NAMALWA (cell line): ENCODE measurements at places on chromosomes 6 and 20.
A peak's percentile ranks its signal among the peaks of the same experiment; 100 is the strongest.

DNA sequence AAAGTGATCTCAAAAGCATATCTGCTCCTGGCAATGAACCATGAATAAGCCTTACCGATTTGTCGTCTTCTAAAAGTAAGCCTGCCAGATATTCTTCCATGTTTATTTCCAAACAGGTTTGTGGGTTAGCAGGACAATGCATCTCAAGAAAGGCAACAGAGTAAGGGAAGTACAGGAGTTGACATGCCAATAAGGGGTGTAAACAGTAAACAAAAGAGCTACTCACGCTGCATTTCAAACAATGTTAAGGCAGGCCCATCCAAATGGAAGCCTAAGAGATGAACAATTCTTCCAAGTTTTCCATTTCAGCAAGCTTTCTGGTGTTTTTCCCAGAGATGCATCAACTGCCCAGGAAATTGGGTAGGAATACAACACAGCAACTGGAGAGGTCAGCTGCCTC is 27.8 kb upstream of the CRIP3 start:
- DNase-seq: no peak

DNA sequence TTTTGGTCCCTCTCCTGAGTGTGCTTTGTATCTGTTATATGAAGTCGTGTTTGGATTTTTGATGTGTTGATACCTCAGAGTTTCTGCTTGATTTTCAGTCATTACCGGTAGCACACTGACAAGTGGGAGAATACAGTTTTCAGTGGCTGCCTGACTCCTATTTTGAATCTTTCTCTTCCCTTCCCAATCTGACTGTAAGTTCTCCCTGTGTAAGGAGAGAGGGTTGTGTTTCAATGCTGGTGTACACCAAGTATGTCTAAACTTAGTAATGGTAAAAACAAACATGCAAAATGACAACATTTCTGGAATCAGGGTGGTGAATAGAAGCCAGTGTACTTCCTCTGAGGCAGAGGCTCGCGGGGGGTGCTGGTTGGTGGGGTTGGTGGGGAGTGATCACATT is 103.4 kb downstream of the HIVEP1 start:
- DNase-seq: no peak

- no peak for DNase-seq
Observed at GRCh38 chr6:41757931-41758640, 10.9 kb upstream of the PGC start.

DNA sequence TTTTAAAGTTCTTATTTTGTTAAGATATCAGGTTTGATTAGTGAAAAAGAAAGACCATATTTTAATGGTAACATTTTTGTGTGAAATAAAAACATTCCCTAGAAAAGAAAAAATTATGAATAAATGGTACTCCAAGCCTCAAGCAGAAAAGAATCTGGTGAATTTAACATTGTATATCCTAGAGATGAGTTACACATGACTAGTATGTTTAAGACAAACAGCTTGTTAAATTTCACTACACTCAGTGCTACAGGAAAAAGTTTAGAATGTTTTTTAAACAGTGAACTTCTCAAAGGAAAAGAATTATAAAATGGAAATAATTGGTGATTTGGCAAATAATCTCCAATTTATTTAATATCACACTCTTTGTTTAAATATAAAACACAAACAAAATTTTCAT is 222.7 kb upstream of the MCHR2 start:
- DNase-seq: no peak

DNA sequence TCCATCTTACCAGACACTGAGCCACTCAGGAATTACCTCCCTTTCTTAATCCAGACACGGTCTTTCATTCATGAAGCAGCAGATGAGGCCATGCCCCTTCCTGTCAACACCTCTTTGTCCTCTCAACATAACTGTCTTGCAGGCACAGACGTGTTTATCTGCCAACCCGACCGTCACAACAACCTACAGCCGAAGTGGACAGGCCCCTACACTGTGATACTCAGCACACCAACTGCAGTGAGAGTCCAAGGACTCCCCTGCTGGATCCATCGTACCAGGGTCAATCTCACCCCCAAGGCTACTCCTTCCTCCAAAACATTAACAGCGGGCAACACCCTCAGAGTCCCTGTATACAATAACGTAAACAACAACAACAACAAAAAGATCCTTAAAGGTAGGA is 30.6 kb upstream of the ULBP3 start:
- no peak for DNase-seq

- DNase-seq: peak; percentile 12
Observed at GRCh38 chr20:48783533-48784272, 44.1 kb downstream of the PREX1 start.

- peak; percentile 45 for DNase-seq
Observed at GRCh38 chr6:156779206-156780094, 2.3 kb downstream of the ARID1B start.

GRCh38 chr6:157221049-157221816 is 102.1 kb downstream of the TMEM242 start:
- DNase-seq: peak; percentile 33

- DNase-seq: no peak
Observed at GRCh38 chr6:30127238-30128093, 8.5 kb upstream of the TRIM40 start.

GRCh38 chr6:122184401-122184827 is 215.0 kb upstream of the HSF2 start:
- peak; percentile 20 for DNase-seq

- no peak for DNase-seq
Observed at GRCh38 chr6:45416700-45417099, 39.0 kb upstream of the SUPT3H start.

DNA sequence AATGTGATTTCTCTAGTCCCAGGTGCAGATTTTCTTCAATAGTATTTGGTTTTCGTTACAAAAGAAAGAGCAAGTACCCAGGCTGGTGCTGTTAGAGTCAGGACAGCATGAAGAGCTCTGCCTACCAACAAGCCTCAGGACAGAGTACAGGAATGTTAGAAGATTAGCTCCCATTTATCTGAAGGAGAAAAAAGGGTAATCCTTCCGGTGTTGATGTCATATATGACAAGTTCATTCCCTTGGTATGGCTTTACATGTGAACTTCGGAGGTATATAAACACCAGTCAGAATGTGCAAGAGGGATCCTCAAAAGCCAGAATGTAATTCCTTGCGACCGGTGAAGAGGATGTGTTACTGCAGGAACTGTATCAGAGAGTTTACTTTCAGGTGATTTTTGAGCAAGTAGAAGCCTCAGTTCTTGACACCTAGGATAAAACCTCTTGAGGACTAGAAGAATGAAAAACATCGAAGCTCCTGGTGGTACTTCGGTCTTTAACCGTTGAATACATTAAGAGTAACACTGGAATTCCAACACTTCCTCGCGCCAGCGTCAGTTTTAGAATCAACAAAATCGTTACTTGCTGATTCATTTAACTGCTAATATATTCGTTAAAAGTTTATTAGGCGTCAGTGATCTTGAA is 194.2 kb upstream of the ZNF184 start:
- no peak for DNase-seq

DNA sequence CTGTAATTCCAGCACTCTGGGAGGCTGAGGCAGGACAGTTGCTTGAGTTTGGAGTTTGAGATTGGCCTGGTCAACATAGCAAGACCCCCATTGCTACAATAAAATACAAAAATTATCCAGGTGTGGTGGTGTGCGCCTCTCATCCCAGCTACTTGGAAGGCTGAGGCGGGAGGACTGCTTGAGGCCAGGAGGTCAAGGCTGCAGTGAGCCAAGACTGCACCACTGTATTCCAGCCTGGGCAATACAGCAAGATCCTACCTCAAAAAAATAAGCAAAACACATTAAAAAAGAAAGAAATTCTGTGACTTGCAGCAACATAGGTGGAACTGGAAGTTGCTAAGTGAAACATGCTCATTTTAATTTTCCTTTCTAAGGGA is 106.0 kb upstream of the NFATC2 start:
- no peak for DNase-seq

DNA sequence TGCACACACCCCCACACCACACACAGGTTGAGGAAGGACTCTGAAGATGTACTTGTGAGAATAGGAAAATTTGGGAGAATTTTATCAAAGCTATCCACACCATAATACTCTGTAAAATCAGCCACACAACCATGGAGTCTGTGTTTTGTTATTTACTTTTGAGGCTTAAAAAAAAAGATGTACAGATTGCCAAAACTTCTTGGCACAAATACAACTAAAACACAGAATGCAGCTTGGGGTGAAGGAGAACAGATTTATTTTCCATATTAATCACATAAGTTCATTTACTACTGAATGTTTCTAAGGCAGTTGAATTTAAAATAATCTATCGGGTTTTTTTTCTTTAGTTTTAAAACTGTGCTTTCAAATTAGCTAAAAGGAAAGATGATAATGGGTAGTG is 32.8 kb upstream of the KCNQ5 start:
- DNase-seq: no peak

- peak; percentile 95 for DNase-seq
Observed at GRCh38 chr6:33313709-33314514, at the start of gene TAPBP. TSS of gene TAPBP (minus strand) at chr6:33314078. CDS start at chr6:33314041, 37 bp downstream.

DNA sequence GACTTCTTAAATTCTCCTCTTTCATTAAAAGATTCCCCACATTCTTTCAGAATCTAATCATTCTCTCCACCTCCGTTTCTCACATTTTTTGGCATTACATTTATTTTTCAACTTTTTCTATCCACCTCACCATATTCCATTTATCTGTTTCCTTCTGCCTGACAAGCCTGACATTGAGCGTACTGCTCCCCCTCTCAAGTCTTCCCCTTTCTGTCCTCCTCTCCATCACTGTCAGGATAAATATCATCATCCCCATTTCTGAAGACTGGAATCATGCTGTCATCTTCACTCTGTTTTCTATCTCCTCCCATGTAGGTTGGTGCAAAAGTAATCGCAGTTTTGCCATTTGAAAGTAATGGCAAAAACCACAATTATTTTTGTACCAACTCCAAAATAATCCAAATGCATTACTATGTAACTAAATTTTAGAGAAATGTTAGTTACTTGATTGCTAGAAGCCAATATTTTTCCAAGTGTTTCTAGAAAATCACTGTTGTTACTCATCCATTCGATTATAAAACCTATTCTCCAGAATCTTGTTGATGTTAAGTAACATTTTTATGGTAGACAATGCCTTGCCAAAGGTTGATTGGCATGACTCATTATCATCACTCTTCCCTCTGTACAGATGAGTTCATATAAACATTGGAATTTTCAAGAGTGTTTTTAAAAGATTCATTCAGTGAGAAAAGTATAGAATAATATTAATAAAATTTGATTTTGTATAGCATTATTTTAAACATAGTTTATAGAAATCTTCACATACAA is 292.3 kb upstream of the RNF217 start:
- DNase-seq: no peak

DNA sequence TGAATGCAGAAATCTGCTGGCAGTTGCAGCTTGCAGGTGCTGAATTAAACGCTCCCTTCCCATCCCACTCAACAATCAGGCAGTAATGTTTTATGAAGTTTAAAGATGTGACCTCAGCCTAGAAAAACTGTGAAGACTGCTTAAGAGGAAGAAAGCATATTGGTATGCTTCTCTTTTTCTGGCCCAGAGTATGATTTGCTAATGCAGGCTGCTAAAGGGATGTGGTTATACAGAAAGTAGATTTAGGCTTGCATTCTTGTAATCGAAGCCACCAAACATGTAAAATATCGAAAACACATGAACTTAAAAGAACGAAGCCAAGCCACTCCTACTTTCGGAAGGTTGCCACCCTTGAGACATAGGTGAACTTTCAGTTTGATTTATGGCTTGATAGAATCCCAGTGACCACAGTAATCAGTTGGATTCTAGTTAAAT is 40.7 kb downstream of the MAP3K5 start:
- DNase-seq: peak; percentile 40

- DNase-seq: no peak
Observed at GRCh38 chr6:73566954-73567591, 46.2 kb upstream of the EEF1A1 start.

DNA sequence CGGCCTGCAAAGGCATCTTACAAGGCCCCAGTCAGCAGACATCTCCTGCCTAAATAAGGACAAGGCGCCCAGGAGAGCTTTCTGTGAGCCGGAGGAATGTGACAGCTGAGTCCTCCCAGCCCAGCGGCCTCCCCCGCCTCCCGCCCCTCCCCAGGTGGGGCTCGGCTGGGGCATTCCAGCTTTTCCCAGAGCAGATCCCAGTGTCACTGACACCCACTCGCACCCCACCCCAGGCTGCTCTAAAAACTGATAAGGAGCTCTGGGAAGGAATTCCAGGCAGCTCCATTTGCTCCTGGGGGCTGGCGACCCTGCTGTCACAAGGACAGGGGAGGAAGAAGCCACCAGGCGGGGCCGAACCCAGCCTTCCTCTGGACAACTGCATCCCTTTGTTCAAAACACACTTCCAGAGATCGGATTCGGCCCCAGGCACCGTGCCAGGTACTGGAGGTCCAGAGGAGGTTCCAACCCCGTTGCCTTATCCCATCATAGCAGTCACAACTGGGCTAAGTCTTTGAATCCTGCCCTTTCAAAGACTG is 49.7 kb downstream of the JPH2 start:
- no peak for DNase-seq

- no peak for DNase-seq
Observed at GRCh38 chr6:71852948-71853347, 33.4 kb upstream of the RIMS1 start.

DNA sequence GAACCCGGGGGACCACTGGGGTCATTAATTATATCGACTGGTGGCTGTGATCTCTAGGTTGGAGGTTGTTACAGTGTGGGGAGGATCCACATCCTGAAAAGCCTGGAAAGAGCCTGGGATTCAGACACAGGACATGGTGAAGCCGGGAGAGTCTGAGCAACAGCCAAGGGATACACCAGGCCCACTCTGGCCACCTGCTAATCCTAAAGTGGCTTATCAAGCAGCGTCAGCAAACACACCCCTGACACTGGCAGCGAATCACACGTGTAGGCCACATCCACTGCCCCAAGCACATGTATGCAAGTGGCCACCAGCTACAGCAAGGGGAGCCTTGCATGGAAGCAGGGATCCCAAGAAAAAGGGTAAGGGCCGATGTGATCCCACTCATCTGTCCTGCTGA is 41.0 kb downstream of the GFOD1 start:
- DNase-seq: no peak

GRCh38 chr6:152189736-152190135 is 382.3 kb downstream of the ESR1 start:
- no peak for DNase-seq

- DNase-seq: no peak
Observed at GRCh38 chr20:20446001-20446400, 78.1 kb downstream of the INSM1 start.

DNA sequence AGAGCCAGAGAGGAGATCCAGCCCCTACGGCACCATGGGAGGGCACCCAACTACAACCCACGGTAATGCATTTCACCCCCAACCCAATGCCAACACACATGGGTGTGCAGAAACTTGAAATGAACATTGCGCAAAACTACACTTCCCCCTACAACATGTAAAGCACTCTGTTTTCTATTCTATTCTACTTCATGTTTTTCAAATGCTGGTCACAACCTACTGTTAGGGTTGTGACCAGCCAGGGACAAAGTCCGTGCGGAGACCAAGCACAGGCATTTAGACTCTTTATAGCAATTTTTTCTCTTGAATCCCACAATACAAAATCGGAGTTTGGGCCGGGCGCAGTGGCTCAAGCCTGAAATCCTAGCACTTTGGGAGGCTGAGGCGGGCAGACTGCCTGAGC is 90.6 kb downstream of the MRPL14 start:
- no peak for DNase-seq
